ENCODE measurements at places on chromosomes 12 and 14.
A peak's percentile ranks its signal among the peaks of the same experiment; 100 is the strongest.

- DNase-seq, result no peak
Observed at GRCh38 chr12:127290251-127290650, 976.7 kb upstream of the TMEM132C start.

DNA sequence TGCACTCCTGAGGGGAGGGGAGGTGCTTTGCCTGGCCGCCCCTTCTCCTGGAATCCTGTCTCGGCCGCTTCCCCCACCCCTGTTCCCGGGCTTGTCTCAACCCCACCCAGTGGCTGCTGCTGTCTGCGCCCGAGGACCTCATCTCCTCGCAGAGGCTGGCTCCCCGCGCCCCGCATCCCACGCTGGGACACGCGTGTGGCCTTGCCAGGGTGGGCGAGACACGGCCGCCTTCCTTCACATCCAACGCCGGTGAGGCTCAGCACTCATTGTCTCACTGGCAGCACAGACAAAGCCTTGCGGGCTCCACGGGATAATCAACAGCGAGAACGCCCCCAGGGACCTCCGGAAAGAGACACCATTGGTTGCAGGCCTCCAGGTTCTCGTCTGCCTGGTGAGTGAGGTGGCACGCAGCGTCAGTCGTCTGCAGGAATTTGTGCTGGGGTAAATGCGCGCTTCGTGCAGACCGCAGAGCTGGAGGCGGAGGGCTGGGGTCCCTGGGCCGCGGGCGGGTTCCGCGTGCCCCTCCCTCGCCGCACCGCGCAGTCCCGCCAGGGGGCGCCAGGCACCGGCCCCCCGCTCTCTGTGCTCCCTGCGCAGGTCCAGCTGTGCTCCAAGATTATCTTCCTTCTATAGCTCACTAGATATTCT, 26.8 kb downstream of the CCDC177 start:
- peak; percentile 12 for DNase-seq

- peak; percentile 86 for DNase-seq
Observed at GRCh38 chr12:101823891-101824290, 6.9 kb downstream of the GNPTAB start.

DNA sequence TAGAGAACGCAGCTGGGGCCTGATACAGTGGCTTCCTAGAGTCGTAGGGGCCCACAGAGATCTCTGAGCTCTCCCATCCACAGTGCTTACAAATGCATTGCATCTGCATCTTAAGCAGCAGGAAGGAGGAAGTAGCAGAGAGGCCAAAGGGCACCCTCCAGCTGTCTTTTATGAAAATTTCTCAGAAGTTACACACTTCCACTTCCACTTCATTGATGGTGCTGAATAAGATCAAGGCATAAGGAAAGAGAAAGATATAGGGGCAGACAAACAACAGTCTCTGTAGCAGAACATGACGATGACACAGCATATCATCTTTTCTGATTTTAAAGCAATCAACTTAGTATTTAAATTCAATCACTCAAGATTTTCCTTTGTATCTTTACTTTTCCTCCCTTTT, 51.6 kb upstream of the ABCC9 start:
- DNase-seq, result no peak

DNA sequence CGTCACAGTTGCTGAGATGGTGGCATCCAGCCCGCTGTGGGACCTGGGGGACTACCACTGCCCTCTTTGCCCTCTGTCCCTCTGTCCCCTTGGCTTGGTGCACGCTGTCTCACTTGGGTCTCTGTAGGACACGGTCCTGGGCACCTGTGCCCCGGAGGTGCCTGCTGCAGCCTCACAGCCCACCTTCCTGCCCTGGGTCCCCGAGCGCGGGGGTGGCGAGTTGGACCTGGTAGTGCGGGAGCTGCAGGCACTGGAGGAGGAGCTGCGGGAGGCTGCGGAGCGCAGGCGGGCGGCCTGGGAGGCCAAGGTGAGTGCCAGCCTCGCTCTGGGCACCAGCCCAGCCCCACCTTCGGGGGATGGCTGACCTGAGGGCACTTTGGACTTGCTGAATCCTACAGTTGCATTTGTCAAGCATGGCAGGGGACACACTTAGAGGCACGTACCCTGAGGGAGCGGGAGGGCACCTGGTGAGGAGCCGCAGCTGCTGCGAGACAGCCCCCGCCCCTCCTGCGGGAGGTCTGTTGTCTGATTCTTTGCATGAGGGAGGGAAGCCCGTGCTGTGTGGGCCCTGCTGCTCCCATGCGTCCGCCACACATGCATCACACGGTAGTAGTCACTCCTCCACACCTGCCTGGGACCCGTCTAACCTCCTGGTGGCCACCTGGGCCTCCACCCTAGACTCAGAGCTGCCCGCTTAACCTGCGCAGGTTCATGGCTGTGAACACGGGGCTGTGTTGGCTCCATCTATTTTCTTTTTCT, 6.8 kb downstream of the TEDC1 start:
- no peak for DNase-seq

GRCh38 chr12:83092606-83093005, 405.9 kb downstream of the TMTC2 start:
- no peak for DNase-seq

- no peak for DNase-seq
Observed at GRCh38 chr12:24133384-24133783, 183.9 kb upstream of the SOX5 start.

DNA sequence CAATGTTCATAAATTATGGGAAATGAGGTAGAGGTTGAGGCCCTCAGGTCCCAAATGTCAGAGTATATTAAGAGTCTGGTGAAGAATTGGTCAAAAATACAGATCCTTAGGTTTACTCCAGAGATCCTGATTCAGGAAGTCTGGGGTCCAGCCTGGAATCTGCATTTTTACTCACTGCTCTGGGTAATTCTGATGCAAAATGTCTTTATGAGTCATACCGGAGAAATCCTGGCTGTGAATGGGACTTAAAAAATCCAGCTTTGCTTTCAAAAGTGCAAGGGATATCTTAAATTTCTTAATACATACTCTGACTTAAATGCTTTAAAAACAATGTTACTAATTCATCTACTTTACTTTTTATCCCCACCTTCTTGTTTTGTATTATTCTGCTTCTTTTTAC, 74.5 kb downstream of the FERMT2 start:
- no peak for DNase-seq

- DNase-seq, result peak; percentile 26
Observed at GRCh38 chr12:131895640-131896079, 1.2 kb downstream of the ULK1 start.

DNA sequence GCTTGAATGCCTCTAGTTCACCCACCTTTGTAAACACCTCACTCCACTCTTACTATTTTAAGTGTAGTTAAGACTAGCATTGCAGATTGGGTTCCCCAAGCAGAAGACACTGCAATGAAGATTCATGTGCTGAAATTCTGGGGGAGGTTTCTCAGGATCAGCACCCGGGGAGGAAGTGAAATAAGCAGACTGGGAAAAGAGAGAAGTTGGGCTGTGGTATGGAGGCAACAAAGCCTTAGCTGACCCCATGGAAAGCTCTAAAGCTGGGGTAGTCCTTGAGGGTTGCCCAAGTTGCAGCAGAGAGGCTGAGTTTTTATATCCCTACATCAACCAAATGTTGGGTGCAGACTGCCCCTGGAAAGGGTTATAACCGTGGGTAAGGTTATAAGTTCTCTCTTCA, 23.9 kb upstream of the IGF1 start:
- no peak for DNase-seq

GRCh38 chr12:58920102-58920960, at the start of gene LRIG3:
Gene LRIG3 (minus strand): TSS chr12:58920504. CDS start chr12:58920235, 269 bp downstream.
- no peak for DNase-seq

DNA sequence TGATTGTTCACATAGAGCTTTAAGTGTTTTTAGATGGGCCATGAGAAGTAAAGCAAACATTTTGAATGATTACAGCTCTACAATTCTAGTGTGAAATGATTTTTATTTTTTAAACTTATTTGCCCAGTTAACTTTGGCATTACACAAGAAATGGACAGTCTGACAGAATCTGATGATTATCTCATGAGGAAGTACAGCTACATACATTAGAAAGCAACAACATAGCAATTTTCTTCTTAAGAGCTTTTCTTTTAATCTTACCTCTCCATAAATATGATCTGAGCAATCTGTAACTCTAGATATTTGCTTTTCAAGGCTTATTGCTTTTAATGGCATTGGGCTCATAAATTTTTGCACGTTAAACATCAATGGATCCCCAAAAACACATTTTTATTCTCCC, 26.5 kb upstream of the PPP1R12A start:
- DNase-seq, result no peak

DNA sequence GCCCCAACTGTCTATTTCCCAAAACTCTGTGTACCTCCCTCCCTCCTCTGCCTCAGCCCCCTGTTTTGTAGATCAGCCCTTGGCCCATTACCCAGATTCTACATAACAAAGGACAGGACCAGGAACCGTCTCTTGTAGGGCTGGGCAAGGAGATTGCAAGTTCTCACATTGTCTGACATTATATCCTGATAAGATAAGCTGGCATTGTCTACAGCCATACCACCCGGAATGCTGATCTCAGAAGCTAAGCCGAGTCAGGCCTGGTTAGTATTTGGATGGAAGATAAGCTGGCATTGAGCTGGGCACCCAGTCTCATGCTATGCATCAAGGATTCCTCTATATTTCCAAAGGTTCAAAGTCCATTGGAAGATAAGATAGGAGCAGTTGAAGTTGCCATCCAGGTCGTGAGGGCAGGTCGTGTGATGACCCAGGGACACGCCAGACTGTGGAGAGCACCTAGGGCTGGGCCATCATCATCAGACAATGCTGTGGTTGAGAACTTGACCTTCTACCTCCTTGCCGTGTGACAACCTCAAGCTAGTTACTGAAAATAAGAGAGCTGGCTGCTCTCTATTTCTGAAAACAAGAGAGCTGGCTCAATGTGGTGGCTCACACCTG, 29.5 kb downstream of the PHETA1 start:
- DNase-seq, result no peak

GRCh38 chr12:31736472-31736871, 7.7 kb upstream of the AMN1 start:
- peak; percentile 57 for DNase-seq

- no peak for DNase-seq
Observed at GRCh38 chr12:22340143-22340542, 5.6 kb upstream of the ST8SIA1 start.

DNA sequence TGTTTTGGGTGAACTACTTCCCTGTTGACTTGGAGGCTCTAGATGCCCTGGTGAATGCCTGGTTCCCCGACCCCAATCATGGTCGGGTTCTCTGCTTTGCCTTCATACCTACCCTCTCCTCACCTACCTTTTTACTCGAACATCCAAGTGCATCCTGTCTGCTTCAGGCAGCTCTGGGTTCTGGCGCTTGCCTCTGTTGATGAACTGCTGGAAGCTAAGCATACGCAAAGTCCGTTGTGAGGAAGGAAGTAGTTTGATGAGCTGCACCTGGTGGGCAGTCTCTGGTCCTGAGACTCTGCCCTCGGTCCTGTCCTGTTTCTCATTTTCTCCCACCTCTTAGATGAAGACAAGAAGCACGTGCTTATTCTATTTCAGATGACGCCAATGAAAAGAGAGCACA, 13.6 kb downstream of the KCNH3 start:
- no peak for DNase-seq

- DNase-seq, result no peak
Observed at GRCh38 chr14:26276757-26277156, 321.1 kb downstream of the NOVA1 start.

DNA sequence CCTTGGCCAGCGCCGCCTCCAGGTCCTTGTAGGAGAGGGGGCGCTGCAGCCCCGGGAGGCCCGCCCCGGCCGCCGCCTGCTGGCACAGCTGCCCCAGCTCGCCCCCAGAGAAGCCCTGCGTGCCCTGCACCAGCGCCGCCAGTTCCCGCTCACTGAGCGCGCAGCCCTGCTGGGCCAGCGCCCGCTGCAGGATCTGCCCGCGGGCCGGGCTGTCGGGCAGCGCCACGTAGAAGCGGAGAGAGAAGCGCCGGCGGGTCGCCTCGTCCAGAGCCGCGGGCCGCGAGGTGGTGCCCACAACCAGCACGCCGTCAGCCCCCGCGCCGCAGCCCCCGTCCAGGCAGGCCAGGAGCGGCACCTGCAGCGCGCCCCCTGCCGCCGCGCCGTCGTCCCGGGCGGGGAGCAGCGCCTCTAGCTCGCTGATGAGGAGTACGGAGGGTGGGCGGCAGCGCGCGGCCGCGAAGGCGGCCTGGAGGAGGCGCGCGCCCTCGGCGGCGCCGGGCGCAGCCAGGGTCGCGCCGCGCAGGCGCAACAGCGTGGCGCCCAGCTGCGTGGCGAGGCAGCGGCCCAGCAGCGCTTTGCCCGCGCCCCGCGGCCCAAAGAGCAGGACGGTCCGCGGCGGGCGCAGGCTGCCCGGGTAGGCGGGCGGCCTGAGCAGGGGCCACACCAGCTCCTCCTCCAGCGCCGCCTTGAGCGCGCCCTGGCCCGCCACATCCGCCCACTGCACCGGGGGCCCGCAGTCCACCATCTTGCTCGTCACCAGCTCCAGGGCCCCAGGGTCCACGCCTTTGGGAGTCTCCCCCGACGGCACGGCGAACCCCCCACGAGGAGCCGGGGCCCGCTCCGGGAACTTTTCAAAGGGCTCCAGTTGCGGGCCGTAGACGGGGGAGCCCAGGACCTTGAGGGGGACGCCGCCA, 27.7 kb downstream of the FIGNL2 start:
- peak; percentile 62 for DNase-seq

DNA sequence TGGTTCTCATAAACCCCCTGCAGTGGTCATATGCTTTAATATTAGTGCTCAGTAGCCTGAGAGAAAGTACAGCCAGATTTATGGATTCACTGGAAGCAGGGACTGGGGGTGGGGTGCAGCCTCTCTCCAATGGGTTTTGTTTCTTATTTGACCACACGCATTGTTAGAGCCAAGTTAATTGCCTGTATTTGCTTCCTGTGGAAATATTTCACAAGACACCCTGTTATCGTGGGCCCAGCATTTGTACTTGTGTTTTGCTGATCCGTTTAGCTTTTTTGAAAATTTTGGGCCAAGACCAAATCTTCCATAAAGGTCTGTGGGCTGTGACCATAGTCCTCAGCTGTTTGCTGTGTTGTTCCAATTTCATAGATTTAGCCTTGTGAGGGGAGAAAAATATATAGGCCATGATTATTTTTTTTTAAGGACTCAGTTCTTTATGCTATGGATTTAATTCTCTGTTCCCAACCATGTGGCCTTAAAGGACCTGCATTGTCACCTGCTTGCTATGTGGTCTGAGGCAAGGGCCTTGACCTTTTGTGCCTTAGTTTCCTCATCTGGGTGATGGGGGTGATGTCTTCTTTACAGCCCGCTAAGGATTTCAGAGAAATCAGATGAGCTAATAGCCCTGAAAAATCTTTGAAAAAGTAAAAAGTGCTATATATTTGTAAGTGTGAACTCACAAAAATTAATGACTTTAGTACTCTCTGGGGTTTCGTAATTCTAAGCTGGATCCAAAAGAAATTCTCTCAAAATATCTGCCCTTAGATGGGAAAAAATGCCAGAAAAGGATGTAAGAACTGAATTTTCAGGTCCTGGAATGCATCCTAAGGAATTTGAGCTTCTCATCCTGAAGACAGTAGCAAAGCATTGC, 370.2 kb downstream of the DPF3 start:
- DNase-seq, result no peak

- DNase-seq, result no peak
Observed at GRCh38 chr12:52656616-52657015, 4.6 kb upstream of the KRT2 start.

All from activated CD4-positive, alpha-beta T cell treated with anti-CD3 and anti-CD28 coated beads, Interleukin-2, amount 10 ng/mL, durations not matched to agents 7 days and 5 days (primary cell).